ENCODE measurements at places on chromosomes 2 and 18.

DNA sequence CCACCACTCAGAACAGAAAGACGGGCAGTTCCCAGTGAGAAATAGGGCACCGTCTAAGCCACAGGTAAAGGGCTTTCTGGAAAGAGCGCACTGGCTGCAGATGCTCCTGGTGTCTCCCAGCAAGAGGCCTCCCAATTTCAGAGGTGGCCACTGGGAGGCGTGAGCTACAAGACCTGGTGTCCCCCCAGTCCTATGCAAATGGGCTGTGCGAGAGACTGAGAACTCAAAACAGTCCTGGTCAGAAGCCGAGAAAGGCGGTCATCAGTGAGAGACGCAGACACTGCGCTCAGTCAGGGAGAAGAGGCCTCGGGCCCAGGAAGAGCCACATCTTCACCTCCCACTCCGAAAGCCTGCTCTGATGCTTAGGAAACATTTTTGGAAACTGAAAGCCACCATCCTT, 179.5 kb downstream of the EIPR1 start:
- no peak for DNase-seq

DNA sequence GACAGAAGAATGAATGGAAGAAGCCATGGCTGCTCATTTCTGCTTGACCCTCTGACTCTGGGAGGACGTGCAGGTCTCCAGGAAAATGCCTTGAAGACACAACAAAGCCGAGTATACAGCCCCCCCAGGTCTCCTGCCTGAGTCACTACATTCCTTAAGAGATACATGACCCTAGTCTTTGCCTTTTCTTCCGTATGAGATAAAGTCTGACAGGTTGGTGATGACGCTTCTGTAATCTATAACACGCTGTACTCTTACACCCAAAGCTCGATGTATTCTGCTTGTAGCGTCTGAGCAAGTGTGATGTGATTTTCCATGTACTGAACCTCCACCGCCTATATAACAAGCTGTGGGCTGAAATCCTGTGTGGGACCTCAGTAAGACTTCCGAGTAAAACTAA, 77.3 kb downstream of the KCTD1 start:
- no peak for DNase-seq

DNA sequence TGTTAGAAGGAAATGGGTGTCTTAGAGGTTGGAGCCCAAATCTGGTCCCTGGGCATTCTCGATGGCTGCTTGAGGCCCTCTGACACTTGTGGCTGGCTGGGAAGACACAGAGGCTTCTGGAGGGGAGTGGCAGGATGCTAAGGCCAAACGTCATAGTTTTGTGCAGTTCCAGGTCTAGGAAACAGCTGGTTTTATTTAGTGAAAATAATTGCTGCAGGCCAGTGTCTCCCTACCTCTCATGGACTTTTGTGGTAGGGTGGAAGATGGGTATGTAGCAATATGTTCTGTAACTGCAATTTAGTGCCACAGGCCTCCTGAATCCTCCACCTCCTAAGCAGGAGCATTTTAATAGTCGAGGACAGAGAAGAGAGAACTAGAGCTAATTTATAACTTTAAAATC, 32.2 kb upstream of the SPRED2 start:
- DNase-seq, result no peak

GRCh38 chr2:16014041-16014787, 73.9 kb downstream of the MYCN start:
- no peak for DNase-seq

DNA sequence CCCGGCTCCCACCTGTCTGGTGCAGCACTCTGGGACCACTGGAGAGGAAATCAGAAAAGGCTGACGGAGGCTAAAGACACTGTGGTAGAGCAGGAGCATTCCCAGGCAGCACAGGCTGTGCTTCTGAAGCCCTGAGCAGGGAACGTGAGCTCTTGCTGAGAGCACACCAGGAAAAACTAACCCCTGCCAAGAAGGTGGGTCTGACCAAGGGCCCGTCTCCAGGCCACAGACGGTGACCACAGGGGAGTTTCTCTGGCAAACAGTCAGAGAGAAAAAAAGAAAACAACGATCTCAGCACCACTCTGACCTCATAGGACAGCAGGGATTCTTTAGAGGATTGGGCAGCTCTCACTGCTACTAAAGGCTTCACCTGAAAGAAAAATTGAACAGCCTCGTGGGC, 201.4 kb downstream of the AFF3 start:
- DNase-seq, result no peak

GRCh38 chr2:184756885-184757284, 158.6 kb downstream of the ZNF804A start:
- DNase-seq, result no peak

DNA sequence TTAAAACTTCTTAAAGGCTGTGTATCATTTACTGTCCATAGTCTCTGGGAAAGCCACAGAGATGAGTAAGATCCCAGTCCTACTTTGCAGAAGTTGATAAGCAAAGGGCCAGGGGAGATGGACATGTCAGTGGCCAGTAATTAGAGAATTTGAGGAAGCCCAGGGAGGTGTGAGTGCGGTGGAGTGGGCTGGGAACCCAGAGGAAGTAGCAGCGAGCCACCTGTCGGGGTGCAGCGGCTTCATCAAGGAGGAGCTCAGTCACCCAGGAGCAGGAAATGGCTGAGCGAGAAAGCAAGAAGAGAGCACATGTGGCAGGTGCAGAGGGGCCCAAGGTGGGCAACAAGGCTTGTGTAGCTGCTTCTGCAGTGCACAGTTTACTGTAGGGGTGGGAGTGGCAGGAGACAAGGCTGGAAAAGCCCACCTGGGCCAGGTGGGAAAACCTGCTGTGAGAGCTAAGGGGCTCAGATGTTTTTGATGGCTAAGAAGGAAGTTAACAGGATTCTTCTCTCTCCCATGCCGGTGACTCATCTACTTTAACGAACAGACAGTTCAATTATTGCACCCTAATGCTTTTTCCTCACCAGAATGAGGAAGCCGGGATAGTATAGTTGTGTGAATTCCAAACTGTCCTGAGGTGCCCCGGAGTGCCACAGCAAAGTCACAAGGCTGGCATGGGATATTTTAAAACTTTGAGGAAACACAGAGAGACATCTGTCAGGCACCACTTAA, 34.8 kb upstream of the MGAT5 start:
- DNase-seq, result no peak

- no peak for DNase-seq
Measured at GRCh38 chr18:80200932-80201672, 46.2 kb downstream of the PARD6G start.

DNA sequence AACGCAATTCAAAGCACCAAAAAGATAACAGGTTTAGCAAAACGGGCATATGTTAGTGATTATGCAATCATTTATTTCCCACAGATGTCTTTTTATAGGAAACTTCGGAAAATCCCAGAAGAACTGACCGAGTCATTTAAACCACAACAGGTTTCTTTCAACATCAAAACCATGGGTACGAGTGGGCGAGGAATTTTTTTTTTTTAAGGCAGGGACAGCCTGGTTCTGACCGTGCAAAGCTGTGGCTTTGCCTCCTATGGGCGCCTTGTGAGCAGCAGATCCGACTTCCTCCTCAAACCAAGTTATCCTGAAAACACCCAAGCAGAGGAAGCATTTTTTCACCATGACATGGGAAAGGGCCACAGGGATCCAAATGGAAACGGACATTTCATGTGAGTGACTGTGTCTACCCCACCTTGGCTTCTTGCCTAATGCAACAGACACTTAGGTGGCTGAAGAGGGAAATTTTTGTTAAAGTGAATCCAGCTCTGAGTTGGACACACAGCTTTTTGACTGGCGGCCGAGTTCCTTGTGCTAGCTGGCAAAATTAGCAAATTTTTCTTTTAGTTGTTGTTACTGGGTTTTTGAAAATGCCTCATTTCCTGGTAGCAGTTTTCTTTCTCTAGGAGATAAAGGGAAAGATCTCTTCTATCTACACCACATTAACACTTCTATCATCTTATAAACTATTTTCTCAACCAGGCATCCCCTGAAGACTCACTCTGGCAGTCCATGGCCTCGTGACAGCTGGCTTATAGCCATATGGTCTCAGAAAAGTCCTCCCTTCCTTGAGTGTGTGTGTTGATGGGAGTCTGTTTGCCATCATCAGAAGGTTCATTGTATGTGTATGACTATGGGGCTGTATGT, 487.4 kb upstream of the ZEB2 start:
- DNase-seq, result no peak

DNA sequence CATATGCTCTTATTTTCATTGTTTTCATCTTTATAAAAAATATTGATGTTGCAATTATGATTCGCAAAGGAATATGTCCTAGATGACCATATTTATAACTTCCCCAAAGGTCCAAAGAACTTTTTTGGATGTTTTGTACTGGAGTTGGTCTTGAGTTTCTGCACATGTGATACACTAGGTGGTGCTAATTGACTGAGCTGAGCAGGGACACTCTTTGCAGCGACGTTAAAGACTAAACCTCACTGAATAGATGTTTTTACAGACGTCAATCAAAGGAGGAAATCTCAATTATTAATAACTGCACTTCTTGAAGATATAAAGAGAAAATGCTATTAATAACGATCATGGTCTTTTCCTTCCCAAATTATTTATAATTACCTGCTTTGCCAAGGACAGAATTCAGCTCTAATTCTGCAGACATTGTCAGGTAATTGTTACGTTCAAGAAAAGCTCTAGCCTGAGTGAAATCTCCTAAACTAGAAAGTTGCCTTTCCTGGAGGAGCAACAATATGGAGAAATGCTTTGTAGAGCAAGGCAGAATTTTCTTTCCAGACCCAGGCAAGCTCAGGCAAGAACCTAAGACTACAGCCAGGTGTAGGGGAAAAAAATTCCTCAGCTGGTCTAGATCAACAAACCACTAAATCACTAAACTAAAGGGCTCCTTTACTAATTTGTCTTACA, 119.3 kb upstream of the RBBP8 start:
- DNase-seq, result no peak

GRCh38 chr2:23616630-23617029, 231.7 kb downstream of the KLHL29 start:
- DNase-seq, result no peak

DNA sequence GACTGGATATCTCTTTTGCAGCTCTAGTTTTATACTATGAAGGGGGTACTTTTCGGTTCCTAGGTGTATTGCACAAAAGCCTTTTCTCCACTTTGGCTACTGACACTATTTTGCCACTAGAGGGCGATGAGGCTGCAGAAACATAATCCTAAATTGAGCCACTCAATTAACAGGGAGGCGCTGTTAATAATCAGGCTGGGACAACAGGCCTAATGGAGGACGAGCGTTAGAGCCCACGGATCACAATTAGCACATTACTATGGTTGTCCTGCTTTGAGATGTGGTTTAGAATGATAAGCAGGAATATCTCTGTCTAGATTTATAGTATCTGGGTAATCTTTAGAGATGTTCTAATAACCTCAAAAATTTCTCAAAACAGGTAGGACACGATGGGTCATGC, 62.2 kb upstream of the PMAIP1 start:
- peak; percentile 36 for DNase-seq

DNA sequence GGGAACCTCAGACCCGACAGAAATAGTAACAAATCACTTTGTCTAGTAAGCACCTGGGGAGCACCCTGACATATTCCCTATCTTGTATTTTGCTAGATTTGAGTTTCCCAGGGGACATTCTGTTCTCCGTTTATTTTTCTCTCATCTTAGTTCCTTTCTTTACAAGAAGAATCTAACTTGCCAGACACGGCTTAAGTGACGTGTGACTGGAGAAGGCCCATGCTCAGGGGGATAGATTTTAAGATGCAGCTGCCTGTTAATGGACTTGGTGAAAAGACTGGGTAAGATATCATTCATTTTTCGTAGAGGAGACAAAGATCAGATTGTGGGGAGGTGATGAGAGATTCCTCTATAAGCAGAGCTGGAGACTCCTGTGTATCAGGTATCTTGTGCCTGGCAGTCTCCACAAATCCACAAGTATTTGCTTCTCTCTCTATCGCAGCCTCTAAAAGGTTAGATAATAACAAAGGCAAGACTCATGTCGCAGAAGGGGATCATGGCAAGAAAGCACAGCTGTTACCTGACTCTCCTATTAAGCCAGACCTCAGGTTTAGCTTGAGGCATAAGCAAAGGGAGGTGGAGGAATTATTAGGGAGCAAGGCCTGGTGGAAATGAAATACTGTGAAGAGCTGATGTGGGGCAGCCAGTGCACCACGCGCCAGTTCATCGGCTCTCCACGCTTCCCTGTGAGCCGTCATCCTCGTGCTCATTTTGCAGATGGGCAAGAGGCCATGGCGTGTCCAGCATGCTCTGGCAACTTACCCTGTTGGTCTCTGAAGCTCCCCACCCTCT, 347.2 kb upstream of the TNP1 start:
- no peak for DNase-seq

GRCh38 chr2:27086724-27087593, at the start of gene KHK:
Gene KHK (plus strand): TSS chr2:27086772. CDS start chr2:27087260, 488 bp downstream.
- no peak for DNase-seq

DNA sequence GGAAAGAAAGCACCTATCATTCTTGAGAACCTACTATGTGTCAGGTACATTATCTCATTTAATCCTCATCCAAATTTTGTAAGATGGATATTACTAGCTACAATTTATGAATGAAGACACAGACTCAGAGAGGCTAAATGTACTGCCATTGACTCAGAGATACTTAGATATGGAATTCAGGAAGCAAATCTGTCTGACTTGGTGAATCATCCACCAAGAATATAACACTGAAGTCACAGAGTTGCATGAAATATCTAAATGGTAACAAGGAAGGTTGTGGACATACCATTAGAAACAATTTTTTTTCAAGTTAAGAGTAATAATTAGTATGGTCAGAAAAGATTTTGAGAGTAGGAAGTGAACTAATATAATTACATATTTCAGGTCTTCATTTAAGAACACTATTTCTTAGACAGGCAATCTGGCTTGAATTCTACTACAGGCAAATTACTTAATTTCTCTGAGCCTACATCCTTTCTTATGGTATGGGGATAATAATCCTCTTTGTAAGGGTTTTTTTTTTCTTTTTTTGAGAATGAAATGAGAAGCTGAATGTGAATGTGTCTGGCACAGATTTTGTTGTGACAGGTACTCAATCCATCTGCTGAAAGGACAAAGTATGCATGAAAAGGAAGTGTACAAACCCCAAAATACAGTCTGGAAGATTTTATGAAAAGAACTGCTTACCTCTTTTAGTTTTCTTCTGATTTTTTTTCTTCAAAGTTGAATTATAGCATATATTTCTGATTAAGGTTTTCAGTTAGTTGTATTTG, 14.8 kb upstream of the C2orf66 start:
- no peak for DNase-seq

- DNase-seq, result no peak
Measured at GRCh38 chr2:207257251-207258250, 91.8 kb upstream of the KLF7 start.

DNA sequence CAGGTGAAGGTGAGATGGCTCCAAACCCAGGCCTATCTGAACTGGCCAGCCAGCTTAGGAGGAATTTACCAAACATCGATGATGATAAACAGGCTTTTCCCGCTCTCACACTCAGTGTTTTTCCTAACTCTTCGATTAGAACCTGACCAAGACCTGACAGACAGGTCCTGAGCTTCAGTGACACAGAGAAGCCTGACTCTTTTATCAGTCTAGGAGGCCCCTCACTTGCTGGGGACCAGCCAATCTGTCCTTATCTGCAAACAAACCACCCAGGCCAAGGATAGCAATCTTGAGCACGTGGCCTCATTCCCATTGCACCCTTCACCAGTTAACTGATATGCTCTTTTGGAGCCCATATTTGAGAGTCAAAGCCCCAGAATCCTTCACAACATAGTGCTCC, 1.9 kb upstream of the ITSN2 start:
- DNase-seq, result no peak
